ENCODE measurements at places on chromosomes 11 and 22.

DNA sequence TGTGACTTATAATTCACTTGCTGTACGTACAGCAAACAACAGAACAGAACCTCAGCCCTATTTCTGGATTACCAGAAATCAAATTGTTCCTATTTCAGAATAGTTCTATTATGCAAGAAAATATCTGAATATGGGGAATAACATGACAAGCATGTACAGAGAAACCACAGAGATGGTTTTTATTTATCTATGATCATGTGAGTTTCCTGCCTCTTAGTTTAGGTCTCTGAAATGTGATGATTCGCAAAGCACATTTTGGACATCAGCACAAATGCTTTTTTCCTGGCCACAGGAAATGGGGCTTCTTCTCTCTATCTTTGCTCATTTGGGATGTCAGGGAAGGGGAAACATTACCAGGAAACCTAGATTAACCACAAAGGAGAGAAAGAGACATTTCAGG lies 266.7 kb upstream of the CTSC start:
- no peak for DNase-seq

GRCh38 chr11:64264371-64264852 lies 13.1 kb downstream of the PLCB3 start:
- no peak for DNase-seq

DNA sequence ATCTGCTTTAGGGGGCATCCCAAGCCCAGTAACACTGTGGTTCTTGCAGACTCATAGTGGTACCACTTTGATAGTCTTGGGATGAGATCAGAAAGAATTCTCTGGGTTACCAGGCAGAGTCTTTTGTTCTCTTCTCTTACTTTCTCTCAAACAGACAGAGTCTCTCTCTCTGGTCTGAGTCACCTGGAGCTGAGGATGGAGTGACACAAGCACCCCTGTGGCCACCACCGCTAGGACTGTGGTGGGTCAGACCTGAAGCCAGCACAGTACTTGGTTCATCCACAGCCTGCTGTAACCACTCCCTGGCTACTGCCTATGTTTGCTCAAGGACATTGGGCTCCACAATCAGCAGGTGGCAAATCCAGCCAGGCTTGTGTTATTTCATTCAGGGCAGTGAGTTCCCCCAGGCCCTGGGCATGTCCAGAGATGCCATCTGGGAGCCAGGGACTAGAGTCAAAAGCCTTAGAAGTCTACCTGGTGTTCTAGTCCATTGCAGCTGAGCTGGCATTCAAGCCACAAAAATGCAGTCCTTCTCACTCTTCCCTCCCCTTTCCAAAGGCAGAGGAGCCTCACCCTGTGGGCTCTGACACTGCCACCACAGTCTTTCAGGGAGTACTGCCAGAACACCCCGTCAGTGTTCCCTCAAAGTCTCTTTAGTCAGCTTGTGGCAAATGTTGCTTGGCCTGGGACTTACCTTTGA lies 29.9 kb downstream of the ENDOD1 start:
- DNase-seq = no peak

- peak; percentile 7 for DNase-seq
Observed at GRCh38 chr11:6298605-6299004, 21.7 kb downstream of the CAVIN3 start.

GRCh38 chr22:31952472-31952871 lies 8.1 kb downstream of the YWHAH start:
- DNase-seq = peak; percentile 59

DNA sequence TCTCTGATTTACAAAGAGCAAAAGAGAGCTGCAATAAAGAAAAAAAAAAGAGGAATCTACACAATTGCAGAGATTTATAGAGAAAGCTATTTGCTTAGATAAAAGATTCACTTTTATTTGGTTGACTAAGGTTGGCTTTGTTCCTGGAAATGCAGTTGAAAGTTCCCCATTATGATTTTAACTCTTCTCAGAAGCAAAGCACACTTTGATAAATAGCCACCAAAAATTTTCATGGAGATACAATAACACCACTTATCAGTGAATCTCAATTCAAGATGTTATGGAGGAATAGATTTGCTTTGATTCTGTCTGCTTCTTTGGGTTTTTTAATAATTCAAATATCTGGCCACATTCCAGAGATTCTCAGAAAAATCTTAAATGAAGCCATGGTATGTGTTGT lies 88.5 kb upstream of the ANO3 start:
- DNase-seq = no peak

DNA sequence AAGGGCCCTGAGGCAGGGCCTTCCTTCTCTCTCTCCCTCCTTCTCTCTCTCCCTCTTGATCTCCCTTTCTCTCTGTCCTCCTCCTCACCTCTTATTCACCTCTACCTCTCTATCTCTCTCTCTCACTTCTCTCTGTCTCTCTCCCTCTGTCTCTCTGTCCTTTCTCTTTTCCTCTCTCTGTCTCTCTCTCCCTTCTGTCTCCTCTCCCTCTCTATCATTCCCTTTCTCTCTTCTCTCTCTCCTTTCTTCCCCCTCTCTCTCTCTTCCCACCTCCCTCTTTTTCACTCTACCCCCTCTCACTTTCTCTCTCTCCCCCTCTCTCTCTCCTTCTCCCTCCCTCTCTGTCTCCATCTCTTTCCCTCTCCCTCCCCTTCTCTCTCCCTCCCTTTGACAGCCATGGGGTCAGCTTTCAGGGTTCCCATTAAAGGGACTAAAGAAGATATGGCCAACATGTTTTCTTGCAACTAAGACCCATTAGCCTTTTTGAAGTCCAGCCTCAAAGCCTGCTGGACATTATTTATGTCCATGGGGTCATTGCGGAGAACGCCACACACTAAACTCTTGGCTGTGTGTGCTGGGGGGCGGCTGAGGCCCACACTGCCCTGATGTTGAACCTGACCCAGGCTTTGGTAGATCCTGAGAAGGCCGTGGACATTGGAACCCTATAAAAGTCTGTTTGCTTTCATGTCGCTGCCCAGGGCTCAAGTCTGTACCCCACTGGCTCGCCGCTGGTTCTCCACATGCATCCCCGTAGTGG lies 15.0 kb downstream of the ANO1 start:
- no peak for DNase-seq

- DNase-seq = no peak
Observed at GRCh38 chr11:100689141-100689540, 2.1 kb downstream of the ARHGAP42 start.

DNA sequence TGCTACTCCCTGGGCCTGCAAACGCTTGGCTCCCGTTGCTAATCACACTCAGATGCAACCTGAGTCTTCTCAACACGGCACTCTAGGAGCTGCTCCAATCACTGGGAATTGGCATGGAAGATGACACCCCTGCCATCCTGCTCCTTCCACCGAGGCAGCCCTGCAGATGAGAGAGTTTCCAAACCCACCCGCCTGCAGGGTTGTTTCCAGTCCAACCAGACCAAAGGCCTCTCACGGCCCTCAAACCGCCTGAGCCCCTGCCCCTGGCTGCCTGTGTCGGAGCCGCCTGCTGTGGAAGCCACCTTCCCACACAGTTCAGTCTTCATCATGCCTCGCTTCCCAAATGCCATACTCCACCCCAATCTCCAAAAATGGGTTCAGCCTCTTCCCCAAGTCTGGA lies 36.8 kb upstream of the TP53I11 start:
- DNase-seq = no peak

DNA sequence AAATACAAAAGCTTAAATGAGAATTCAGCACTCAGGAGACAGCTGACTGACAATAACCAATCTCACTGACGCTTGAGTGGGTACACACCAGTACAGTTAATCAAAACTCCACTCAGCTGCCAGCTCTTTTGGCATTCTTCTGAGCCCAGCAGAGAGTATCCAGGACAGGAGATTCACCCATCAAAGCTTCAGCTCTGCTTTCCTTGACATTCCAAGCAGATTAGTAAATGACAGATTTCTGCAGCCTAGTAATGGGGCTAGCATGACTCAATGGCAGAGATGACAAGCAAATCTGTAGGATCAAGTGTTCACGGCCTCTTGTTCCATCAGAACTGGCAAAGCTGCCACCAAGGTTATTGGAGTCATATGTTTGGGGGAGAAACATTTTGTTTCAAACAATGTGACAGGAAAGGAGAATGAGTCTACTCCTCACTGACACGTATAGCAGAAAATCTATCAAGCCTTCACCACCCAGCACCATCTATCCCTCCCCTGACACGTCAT lies 420.0 kb downstream of the DYNC2H1 start:
- peak; percentile 98 for DNase-seq

DNA sequence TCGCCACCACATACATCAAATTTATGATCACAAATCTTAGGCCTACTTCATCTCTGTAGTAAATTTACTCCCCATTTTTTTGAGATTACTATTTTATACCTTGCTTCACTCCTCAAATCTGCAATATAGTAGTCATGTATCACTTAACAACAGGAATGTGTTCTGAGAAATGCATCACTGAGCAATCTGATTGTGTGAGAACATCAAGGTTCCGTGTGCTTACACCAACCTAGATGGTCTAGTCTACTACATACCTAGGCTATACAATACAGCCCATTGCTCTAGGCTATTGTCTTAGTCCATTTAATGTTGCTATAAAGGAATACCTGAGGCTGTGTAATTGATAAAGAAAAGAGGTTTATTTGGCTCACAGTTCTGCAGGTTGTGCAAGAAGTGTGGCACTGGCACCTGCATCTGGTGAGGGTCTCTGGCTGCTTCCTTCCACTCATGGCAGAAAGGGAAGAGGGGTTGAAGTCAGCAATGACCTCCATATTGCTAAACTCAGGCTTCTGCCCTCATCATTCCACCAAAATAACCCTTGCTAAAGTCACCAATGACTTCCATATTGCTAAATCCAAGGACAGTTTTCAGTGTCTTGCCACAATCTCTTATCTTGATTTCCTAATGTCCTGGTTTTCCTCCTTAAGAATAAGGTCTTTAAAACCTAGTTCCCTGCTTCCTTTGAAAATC lies 140.3 kb downstream of the RBFOX2 start:
- DNase-seq = peak; percentile 23

- DNase-seq = no peak
Observed at GRCh38 chr11:66846671-66847091, 3.4 kb downstream of the RCE1 start.

DNA sequence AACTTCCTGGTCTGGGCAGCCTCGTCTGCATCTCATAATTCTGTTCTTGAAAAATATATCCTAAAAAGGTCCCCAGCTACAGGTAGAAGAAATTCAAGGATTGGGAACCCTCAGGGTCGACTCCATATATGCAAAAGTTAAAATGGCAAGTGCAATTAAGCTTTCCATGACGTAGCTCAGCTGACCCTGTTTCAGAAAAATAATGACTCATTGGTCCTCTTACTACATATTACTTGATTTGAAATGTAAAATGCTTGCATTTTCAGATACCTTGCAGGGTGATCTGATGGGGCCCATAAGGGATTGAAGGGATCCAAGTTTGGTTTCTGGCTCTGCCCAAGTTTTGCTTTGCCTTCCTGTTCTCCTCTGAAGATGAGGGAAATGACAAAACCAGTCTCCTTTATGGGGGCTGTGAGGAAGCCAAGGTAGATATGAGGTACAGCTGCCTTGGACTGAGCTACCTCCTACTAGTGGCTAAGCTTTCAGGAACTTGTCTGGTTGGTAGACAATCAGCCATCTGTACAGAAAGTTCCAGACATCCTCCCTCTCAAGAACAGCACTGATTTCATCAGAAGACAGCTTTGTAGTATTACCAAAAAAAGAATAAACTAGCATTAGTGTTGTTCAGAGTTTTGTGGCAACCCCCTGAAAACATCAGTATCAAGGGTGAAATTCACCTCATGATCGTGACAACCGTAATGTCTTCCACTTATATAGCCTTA lies 177.3 kb downstream of the DBX1 start:
- no peak for DNase-seq

GRCh38 chr22:44710474-44711240 lies 8.7 kb downstream of the PRR5 start:
- DNase-seq = no peak

GRCh38 chr22:45969414-45969799 lies 7.6 kb downstream of the WNT7B start:
- no peak for DNase-seq

DNA sequence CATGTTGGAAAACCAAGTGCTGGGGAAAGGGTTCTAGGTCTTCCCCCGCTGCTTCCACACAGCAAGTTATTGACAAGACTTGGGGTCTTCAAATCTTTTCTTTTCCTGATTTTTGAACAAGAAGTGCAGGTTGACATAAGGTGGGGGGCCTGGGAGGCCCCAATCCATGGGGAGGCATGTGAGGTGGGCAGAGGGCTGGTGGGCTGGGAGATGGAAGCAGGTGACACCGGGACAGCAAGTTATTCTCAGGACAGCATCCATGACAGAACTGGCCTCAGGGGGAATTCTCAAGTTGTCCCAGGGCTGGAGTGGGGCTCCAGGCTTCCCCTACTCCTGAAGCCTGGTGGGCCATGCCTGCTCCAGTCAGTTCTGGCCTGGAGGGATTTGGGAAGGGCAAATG lies 5.5 kb downstream of the FGF19 start:
- DNase-seq = no peak

- DNase-seq = no peak
Observed at GRCh38 chr11:67082071-67082791, 25.6 kb downstream of the RHOD start.

DNA sequence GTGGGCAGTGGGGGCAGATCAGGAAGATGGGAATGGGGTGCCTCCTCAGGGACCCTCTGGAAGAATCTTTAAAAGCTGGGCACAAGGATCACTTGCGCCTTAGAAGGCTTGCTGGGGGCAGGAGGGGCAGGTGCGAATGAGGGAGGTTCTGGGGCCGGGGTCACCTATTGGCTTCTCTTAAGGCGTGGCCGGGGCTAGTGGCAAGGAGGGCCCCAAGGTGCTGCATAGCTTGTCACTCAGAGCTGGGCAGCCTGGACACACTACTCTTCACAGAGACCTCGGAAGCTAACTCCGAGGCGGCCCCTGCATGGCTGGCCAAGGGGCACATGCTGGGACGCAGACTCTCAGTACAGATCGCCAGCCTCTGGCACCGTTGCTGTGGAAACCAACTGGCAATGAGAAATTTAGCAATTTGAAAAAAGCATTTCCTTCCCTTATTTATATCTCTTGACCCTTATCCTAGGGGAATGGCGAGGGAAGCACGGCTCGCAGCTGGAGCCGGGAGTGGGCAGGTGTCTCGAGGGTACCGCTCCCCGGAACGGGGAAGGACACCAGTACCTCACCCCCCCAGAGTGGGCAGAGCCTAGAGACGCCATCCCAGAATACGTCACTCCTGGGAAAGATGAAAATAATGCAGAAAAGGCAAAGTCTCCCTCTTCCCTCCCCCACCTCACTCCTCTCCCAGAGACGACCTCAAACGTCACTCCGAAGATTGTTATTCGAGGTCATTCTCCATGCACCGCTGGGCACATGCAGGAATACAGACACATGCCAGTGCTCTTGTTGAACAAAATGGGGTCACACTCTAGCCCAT lies 188.1 kb downstream of the CTTN start:
- no peak for DNase-seq

GRCh38 chr11:111355101-111355500 lies 24.0 kb downstream of the POU2AF1 start:
- DNase-seq = no peak

GRCh38 chr11:35487532-35488078 lies 37.8 kb downstream of the PAMR1 start:
- DNase-seq = no peak

- no peak for DNase-seq
Observed at GRCh38 chr11:36012455-36012854, 68.6 kb downstream of the LDLRAD3 start.

DNA sequence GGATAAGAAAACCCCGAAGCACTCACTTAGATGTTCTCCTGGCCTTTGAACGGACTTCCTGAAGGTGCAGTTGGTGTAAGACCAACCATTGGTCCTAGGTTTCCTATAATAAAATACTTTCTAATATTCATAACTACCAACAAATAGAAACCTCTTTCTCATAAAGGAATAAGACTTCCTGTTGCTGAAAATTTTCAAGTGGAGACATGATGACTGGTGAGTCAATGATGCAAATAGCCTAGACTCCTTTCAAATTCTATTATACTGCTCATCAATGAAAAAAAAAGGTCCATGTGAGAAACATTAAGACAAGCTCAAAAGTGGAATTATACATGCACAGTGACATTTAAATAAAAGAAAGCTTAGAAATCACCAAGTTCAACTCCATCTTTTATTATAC lies 862.8 kb downstream of the FAM181B start:
- DNase-seq = no peak
